CD4-positive, alpha-beta T cell treated with Interleukin-17A for 4 hours (primary cell): ENCODE measurements at places on chromosomes 5 and 9.
A peak's percentile ranks its signal among the peaks of the same experiment; 100 is the strongest.

DNA sequence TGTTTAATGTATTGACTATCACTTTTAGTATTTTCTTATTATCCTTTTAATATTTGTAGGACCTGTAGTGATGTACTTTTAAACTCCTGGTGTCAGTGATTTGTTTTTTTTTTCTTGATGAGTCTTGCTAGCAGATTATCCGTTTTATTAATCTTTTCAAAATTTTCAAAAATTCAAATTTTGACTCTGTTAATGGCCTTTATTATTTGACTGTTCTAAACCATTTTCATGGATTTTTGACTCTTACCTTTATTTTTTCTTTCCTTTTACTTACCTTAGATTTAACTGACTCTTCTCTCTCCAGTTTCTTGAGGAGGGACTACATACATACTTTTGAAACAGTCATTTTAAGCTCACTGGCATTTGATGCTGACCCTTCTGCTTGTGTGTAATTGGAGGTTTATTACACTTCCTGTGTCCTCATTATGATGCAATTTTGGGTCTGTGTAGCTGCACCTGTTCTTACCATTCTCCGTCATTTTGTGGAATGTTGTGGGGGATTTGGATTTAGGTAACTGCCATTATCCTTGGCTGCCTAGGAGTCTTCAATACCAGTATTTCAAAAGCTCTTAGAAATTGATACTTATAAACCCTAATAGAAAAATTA is 32.0 kb upstream of the EXOC3 start:
- DNase-seq, result no peak

DNA sequence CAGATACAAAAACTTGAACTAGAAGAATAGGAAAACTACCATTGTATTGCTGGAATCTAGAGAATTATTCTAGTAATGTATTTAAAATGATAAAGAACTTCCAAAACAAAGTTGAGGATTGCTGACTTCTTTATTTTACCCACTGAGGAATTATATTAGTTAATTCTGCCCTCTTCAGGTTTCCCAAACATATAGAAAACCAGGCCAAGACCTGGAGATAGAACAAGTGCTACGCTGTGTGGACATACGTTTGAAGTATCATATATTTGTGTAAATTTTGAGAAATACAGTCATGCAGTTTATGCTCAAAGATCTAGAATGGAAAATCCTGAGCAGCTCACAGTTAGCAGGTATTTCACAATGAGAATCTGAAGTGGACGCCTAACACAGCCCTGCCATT is 162.3 kb upstream of the CYLC2 start:
- no peak for DNase-seq

GRCh38 chr5:153713943-153714342 is 223.5 kb downstream of the GRIA1 start:
- DNase-seq, result no peak

DNA sequence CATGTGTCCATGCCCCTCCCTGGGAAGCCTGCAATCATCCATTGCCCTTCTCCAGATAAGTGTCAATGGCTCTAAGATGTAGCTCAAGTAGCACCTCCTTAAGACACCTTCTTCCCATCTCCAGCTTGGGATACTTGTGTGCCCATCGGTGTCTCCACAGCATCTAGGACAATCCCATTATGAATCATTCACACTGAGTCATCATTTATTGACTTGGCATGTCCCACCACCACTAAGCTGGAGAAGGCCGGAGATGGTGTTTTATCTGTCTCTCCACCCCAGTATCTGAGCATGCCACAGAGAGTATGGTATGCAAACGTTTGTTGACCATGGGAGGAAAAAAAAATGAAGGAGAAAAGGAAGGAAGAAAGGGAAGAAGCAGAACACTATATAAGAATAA is 342.2 kb downstream of the TRIM32 start:
- DNase-seq, result no peak

DNA sequence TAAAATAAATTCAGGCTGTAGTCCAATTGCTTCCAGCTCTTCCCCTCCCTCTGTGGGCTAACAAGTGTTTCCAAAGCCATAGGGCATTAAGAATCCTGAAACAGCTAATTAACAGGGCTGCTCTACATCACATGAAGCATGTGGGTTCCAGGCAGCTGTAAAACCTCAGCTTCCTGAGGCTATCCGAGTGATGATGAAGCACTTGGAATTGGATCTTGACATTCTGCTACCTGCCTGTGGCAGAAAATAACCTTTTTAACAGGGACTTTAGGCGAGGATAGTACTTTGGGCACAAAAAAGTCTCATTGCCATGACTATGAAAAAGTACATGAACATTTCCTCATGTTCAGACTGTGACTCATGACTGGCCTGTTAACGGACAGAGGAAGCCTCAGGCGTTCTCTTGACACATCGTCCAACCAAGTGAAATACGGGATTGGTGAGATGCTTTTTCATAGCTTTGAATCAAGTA is 107.2 kb downstream of the PDE4D start:
- no peak for DNase-seq

GRCh38 chr5:72353046-72353445 is 32.9 kb downstream of the PTCD2 start:
- DNase-seq, result no peak

DNA sequence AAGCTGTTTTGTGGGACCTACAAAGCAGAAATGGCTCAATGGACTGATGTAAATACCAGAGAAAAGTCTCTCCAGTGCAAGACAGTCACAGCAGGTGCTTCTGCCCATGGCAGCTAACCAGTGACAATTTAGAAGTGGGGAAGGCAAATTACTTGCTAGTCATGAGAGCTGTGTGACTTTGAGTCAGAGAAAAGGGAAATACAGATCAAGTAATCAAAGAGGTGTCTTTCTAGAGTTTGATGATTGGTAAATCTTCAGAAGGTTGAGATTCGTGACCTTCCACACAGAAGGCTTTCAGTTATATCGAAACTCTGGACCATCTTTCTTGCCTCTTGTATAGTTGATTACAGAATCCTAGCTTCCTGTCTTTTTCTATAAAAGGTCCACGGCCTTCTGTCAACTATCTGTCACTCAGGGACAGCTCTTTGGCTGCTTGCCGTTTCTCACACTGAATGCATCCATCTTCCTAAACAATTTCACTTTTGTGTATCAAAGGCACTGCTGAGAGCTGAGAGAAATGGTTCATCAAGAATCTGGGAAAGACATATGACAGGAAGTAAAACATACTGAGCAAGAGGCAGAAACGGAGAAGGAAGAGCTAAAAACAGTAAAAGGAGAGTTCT is 993.9 kb upstream of the ACO1 start:
- no peak for DNase-seq

GRCh38 chr5:7763621-7764072 is 87.3 kb downstream of the CFAP90 start:
- DNase-seq, result no peak

GRCh38 chr9:2745560-2746380 is 28.5 kb downstream of the KCNV2 start:
- DNase-seq, result no peak

- no peak for DNase-seq
These were observed 91.8 kb downstream of the UBE2R2 start for GRCh38 chr9:33908749-33909148.

DNA sequence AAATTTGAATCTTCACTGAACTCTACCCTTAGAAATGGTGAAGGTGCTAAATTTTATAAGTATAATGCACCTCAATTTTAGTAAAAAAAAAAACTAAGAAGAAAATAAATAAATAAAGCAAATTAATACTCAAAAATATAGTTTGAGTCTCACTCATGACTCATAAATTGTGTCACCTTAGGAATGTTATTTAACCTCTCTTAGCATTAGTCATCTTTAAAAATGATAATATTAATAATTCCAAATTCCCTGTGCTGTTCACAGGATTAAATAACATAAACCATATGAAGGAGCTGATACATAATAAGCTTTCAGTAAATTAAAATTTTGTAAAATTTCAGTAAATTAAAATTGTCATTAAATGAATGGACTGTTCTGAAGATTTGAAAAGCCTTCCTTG is 339.8 kb upstream of the RGMB start:
- no peak for DNase-seq

- DNase-seq, result no peak
These were observed 617.6 kb downstream of the KIF4B start for GRCh38 chr5:155631116-155631515.

GRCh38 chr9:79591458-79591857 is 19.7 kb downstream of the TLE4 start:
- no peak for DNase-seq

GRCh38 chr9:93171261-93171990 is 12.5 kb upstream of the WNK2 start:
- no peak for DNase-seq

DNA sequence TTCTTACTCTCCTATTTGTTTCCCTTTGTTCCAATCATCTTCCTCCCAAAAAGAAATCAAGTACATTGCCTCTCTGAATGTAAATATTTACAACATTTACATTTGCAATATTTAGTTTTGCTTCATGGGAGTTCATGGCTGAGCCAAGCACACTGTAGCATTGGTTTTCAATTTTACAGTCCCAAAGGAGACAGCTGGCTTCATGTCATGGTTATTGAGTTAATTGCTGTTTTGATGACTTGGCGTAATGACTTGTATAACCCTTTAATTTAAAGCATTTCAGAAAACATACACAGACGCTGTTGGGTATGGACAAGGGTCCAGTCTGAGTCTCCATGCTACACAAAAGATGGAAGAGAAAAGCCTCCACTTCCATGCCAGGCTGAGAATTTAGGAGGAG is 25.6 kb upstream of the VLDLR start:
- no peak for DNase-seq

DNA sequence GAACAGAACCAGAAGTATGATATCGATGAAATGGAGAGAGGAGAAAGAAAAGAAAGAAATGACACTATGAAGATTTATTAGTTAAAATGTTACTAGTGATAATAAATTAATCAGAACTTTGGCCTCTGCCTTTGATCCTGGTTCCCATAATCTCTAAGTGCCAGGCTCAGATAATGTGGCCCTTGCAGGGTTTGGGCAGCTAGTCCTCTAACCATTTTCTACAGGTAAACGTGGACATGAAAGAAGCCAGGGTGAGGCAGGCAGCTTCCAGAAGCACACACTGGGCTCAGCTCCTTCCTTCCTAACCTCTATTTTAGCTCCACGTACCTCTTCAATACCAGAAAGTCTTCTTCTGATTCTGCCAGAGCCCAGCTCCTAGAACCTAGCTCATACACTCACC is 30.6 kb downstream of the SYK start:
- no peak for DNase-seq

GRCh38 chr5:73499756-73500155 is 1.5 kb downstream of the BTF3 start:
- no peak for DNase-seq

- DNase-seq, result no peak
These were observed 26.4 kb downstream of the FBXL7 start for GRCh38 chr5:15526413-15526812.

- DNase-seq, result peak; percentile 89
These were observed 20.4 kb downstream of the GNPDA1 start for GRCh38 chr5:141992349-141992963.

DNA sequence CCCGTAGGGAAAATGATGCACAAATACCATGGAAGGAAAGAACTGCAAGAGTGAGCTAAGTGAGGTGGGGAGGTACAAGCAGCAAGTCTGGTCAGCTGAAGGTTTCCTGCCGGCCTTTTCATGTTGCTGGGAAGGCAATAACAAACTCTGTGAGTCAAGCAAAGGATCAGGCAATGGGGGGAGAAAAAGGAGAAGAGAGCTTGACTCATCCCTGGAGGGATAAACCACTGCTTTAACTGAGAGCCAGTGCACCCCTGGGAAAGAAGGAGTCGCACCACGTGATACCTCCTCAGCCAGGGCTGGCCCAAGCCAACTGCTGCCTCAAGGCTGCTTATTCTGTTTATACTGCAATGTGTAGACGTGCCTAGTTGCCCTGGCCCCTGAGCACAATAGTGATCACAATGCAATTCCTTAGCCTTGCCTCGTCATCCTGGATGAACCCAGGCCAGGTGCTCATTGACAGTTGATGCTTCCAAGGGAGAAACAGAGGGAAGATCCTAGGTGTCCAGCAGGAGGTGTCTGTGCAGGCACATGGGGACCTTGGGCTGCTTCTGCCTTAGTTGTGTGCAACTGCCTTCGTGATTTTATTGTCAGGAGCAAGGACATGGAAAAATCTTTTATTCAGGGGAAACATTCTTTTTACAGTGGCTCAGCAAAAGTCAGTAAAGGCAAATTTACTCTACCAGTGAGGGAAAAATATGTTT is 203.0 kb upstream of the TUT7 start:
- no peak for DNase-seq

DNA sequence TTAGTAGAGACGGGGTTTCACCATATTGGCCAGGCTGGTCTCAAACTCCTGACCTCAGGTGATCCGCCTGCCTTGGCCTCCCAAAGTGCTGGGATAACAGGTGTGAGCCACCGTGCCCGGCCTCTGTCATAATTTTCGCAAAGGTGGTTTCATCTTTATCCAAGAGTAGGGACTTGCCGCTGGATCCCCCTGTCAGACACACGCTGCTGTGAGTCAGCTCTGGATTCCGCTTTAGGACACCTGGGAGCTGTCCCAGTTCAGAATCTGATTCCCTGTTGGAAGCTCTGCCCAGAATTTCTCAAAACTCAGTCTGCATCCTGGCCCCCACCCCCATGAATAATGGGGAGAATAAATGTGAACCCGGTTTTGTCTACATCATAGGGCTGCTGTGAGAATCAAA is 17.9 kb upstream of the GRHPR start:
- no peak for DNase-seq

DNA sequence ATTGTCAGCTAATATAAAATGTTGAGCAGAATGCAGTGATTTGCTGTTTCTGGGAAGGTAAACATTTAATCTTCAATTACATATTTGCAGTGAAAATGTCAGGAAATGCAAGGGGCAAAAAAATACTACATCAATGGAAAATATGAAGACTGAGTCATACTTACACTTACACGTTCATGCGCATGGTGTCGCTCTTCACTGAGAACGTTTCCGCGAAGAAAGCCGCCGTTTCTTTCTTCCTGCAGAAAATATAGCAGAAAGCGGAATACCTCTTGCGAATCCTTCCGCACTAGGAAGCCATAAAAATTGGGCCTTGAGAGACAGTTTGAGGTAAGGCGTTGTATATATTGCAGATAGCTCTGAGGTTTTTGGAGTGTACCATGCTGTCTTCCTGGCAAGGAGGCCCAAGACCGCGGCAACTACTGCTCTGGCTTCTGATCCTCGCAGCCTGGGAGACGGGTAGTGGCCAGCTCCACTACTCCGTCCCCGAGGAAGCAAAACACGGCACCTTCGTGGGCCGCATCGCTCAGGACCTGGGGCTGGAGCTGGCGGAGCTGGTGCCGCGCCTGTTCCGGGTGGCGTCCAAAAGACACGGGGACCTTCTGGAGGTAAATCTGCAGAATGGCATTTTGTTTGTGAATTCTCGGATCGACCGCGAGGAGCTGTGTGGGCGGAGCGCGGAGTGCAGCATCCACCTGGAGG is at the start of gene PCDHA13:
Gene PCDHA13 (plus strand): TSS at position 236 of the 702 bp plus-strand sequence. CDS start 145 bp downstream, at position 381.
- no peak for DNase-seq

- no peak for DNase-seq
These were observed 80.7 kb downstream of the PRRT1B start for GRCh38 chr9:131625790-131626670.

GRCh38 chr5:146039420-146039819 is 66.0 kb downstream of the PLAC8L1 start:
- DNase-seq, result no peak
